BJ (cell line): ENCODE measurements at places on chromosomes 6 and 20. TPM values are rescaled to one million over a fixed set of nuclear protein-coding genes. Genes with fewer than 3 reads are reported as not detected.

GRCh38 chr6:96947055-96947454 is 22.5 kb downstream of the KLHL32 start:
- no peak for DNase-seq

DNA sequence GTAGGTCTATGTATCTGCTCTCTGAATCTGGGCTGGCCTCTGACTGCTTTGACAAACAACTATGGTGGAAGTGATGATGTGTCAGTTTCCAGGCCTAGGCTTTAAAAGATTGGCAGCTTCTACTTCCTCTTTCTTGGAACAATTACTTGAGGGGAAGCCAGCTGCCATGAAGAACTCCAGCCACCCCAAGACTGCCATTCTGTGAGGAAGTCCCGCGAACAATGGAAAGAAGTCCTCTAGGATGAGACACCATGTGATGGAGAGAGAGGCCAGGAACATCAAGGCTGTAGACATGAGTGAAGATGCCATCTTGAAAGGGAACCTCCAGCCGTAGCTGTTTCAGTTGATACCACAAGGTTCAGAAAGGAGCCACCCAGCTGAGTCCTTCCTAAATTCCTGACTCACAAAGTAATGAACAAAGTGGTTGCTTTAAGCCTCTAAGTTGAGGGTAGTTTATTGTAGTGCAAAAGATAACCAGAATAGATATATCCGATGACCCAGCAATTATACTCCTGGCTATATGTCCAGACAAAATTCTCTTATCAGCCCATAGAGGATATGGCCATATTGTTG is 15.3 kb upstream of the TCF15 start:
- no peak for DNase-seq

- no peak for DNase-seq
Measured at GRCh38 chr6:149213829-149214228, 103.7 kb upstream of the TAB2 start.

DNA sequence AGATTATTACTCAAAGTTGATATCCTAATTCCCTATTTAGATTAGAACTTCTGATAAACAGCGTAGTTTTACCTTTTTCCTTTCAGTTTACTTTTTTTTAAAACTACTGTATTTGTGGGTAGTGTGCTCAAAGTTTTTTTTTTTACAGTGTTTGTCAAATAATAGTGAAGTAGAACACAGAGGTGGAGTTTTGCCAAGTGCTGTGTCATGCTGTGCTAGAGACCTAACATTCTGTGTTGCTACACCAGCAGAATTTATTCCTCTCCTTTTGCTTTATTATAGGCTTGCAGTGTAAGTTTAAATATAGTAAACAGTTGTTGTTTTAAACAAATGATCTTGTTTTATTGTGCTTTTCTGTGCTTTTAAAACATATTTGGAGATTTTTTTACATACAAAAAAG is 125.4 kb downstream of the HIVEP1 start:
- DNase-seq: no peak

GRCh38 chr20:16785226-16785625 is 37.1 kb downstream of the OTOR start:
- DNase-seq: no peak

DNA sequence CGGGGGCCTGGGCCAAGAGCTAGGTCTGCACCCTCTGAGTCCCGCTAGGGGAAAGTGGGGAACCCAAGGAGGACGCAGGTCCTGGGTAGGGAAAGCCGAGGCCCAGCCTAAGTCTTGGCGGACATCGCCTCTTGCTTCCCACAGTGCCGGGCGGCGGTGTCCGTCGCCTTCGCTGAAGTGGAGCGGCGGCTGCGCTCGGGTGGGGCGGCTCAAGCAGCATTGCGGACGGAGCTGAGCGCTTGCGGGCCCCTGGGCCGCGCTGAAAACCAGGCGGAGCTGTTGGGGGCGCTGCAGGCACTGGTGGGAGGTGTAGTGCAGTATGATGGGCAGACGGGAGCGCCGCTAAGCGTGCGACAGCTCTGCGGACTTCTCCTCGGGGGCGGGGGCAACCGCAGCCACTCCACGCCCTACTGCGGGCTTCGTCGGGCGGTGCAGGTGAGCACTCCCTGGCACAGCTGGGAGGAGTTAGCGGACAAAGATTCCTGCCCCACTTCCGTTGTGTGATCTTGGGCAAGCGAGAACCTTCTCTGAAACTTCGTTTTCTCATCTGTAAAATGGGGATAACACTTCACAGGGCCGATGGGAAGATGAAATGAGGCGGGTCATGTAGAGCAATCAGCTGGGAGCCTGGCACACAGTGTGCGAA is 4.2 kb downstream of the PRSS16 start:
- no peak for DNase-seq

Gene SLC17A2
- polyA plus RNA-seq: not detected in 2 replicates

Gene ULBP2
- 15.1 and 22.8 TPM in 2 replicates for polyA plus RNA-seq

Gene SIRPD
- polyA plus RNA-seq: not detected in 2 replicates
